ENCODE measurements at places on chromosomes 11 and 22.
A peak's percentile ranks its signal among the peaks of the same experiment; 100 is the strongest.

DNA sequence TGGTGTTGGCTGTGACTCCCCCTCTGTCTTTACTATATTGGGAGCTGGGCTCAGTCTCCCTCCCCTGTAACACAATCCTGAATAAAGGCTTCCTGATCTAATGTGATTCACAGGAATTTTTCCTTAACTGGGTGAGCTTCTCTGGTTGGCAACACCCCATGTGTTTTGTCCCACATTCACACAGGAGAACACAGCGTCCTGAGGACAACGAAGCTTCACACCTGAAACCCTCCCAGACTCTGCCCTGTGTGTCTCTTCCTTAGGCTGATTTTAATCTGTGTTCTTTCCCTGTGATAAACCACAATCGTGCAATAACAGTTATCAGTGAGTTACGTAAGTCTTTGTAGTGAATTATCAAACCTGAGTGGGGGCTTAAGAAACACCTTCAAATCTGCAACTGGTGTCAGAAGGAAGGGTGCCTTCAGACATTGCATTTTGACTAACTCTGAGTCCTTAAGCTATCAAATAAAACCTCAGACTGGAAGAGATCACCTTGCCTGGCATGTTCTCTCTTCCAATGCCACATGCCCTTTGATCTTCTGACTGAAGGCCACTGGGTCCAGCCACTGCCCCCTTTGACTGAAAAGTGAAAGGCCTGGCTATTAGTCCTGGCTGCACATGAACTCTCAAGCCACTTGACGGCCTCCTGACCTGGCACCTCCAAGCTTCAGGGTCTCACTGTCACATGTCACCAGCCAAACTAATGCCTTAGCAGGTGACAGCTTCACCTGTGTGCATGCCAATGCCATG is 17.3 kb downstream of the APOL3 start:
- no peak for DNase-seq

DNA sequence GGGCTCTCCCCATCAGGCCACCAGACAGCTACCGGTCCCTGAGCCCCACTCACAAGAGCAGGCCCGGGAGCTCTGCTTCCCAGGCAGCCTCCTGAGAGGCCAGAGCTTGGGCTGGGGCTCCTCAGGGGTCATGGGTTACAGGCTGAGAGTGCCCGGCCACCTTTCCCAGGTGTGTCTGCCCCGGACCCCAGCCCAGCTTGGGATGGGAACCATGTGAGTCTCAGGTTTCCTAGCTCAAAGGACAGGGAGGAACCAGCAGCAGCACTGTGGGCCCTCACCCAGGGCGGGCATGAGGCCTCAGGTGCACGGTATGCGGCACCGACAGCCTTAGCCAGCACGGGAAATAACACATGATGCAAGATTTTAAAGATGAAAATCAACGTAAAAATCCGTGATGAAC is 90.1 kb downstream of the NECTIN1 start:
- no peak for DNase-seq

DNA sequence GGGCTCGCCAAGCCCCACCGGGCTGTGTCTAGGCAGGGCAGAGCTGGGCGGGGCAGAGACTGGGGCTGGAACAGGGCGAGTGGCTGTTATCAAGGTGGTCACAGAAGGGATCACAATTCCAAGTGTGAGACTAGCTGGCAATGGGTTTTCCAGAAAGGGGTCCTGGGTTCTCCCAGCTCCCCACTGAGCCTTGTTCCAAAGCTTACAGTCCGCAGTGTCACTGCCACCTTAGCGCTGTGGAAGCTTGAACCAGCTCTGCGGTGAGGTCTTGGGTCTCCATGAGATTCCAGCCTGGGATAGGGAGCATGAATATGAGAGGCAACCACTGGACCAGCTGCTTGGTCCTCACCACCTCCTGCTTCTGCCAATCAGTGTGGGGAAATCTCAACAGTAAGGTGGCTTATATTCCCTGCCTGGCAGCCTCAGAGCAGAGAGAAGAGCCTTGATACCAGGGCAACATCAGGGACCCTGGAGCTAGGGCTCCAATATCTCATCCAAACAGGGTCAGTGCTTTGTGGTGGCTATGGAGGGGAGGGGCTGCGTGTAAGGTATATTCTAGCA is 831 bp downstream of the CD44 start:
- DNase-seq = peak; percentile 27

GRCh38 chr11:130006929-130007328 is 4.3 kb upstream of the PRDM10 start:
- DNase-seq = no peak
